T-helper 1 cell (primary cell): ENCODE measurements at places on chromosomes 12 and 14.

- peak; percentile 70 for DNase-seq
Observed at GRCh38 chr12:56007564-56008559, 10.8 kb downstream of the SUOX start.

- DNase-seq = no peak
Observed at GRCh38 chr14:100333311-100333710, 10.2 kb downstream of the SLC25A47 start.

GRCh38 chr12:6090803-6091202 lies 33.7 kb downstream of the VWF start:
- DNase-seq = no peak

DNA sequence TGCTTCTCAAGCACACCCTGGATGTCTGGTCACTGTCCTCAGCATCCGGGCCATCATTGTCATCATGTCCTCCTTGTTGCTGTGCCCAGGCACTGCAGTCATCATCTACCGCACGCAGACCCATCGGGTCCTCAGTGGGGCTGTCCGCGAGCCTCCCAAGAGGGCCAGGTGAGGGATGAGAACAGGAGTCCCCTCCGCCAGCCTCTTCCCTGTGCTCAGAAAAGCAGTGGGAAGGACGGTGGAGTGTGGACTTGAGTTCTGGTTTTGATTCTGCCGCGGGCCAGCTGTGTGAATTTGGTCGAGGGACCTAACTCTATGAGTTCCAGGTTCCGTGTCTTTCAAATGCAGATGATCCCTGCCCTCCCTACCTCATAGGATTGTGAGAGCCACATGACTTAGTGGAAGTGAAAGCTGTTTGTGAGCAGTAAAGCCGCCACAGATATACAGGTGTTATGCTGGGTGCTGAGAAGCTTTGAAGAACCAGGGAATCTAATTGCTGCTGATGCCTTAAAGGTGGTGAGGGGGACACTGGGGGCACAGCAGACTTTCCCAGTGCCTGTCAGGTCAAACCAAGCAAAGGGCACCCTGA lies 122.9 kb upstream of the RAP1B start:
- DNase-seq = no peak

- no peak for DNase-seq
Observed at GRCh38 chr14:89251061-89251460, 166.0 kb downstream of the FOXN3 start.

DNA sequence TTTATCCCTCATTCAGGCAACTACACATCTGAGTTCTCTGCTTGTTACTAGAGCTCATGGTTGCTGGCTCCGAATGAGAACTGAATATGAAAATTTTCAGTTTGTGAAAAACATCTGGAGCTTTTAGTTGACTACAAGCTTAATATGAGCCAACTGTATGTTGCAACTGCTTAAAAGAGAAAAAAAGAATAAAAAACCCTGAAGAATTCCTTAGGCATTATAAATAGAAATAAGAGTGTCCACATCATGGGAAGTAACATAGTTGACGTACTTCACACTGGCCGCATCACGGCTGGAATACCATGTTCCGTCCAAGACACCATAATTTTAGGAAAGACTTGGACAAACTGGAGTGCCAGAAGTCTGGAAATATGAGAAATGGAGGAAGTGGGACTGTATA lies 57.9 kb downstream of the PDE3A start:
- no peak for DNase-seq

- DNase-seq = no peak
Observed at GRCh38 chr14:26233118-26233517, 364.7 kb downstream of the NOVA1 start.

GRCh38 chr12:32776258-32776657 lies 20.6 kb upstream of the YARS2 start:
- DNase-seq = no peak

- DNase-seq = no peak
Observed at GRCh38 chr14:47935332-47935731, 259.9 kb upstream of the MDGA2 start.

GRCh38 chr12:30896461-30896860 lies 30.1 kb upstream of the TSPAN11 start:
- DNase-seq = no peak

GRCh38 chr12:123398550-123399254 lies 14.8 kb downstream of the KMT5A start:
- no peak for DNase-seq

- peak; percentile 20 for DNase-seq
Observed at GRCh38 chr12:27966870-27967269, 5.7 kb downstream of the PTHLH start.

GRCh38 chr12:42684802-42685071 lies 95.2 kb upstream of the PRICKLE1 start:
- no peak for DNase-seq

DNA sequence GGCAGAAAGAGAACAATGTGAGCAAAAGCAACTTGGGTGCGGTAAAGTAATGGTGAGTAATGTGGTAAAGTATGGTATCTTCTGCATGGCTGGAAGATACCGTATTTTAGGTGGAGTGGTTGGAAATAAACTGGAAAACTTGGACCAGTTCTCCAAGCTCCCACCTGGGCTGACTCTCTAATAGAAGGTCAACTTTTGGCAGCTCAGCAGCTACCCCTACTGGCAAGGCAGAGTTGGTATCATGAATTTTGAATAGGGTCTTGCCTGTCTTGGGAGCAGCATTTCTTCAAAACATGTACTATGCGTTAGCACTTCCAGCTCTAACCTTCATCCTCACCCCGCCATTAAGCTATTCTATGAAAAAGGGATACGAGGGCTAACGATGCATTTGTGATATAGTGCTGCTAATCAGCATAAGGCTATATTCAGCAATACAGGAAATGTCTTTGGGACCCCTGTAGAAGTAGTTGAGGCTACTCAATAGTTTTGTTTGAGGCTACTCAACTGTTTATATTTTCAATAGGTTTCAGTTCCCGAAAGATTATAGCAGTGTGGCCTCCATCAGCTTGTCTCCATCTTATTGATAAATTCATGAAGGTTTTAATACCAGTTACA lies 276.3 kb upstream of the FAR2 start:
- DNase-seq = no peak

DNA sequence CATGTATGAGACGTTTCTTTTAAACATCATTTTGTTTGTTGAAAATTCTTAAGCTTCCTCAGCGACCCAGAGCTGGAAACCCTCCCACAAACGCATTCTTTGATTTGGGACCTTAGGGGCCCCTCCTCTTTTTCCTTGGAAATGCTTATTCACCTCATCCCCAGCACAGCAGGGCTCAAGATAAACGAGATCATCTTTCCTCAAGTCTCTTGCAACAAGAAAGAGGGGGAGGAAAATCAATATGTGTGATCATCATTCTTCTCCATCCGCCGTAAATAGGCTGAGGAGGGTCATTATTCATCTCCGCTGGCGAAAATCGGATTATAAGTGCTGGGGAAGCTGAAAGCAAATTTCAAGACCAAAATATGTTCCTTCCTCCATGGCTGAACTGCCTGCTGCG lies 1415.2 kb downstream of the AACS start:
- DNase-seq = no peak

- DNase-seq = no peak
Observed at GRCh38 chr12:22625762-22626294, 857 bp downstream of the ETNK1 start.

DNA sequence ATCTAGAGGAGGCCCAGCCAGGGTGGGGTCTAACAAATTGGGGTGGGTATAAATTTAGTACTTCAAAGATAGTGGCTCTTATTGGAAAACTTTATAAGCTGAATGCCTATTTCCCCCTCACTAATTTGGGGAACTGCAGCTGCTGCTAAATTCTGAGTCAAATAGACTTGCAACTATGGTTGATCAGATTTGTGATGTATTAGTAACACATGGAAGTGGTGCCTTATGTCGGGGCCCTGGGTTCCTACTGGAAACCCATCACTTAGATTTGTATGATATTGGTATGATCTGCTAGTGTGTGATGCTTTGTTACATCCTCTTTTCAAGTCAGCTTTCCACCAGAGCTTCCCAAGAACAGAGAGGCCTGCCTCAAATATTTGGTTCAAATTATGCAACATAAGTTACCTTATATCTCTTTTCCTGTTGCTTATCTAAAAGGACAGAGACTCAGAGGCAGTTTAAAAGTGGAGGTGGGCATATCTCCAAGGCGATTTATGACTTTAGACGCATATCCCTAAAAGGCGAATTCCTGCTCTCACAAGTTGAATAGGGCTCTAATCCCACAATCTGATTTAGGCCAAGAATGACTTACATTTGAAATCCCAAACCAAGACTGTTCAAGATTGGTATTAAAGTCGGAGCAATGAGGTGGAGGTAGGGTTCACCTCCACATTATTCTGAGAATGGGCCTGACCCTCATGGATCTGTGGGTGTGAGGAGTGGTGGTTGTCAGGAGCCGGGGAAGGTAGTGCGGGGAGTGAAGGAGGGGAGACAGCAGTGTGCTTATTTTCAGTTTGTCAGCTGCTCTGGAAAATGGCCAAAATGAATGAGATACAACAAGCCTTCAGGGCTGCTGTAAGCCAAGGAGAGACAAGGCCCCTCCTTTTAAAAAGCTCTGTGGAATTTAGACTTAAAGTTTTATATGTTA lies 425.8 kb downstream of the RAD51B start:
- no peak for DNase-seq
